Esophagus mucosa (tissue), 1 donor: ENCODE measurements at places on chromosomes 11 and 22.

- ATAC-seq = peak; percentile 52
Measured at GRCh38 chr11:73087730-73088129, 54.4 kb downstream of the FCHSD2 start.

DNA sequence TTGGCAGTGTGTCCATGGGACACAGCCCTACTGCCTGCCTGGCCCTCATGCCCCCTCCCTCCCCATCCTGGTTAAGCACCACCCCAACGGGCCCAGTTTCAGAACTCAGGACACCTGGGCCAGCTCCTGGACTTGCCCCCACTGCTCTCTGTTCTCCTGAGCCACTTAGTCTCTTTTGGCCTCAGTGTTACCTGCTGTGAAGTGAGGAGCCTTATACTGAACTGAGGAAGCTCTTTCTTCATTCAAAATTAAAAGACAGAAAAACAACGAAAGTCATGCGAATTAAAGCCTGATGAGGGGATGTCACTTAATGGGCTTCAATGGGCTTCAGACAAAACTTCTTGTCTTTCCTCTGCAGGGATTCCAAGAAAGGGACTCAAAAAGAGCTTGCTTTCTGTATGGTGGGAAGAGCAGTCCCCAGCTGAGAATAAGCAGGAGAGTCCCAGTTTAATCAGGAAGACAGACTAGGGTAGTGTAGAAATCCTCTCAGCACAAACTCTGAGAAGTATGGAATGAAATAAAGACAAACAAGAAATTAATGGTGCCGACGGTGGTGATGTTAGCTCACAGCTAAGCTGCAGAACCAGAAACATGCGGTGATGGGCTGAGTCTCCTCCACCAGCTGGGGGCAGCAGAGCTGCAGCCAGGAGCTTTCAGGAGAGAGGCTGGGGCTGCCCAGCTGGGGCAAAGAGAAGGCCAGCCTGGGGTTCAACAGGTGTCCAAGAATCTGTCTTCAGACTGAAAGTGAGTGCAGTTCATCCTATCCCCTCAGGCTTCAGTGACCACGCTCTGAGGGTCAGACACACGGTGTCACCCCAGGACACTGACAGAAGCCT, 101.0 kb downstream of the GGTLC2 start:
- peak; percentile 44 for ATAC-seq

DNA sequence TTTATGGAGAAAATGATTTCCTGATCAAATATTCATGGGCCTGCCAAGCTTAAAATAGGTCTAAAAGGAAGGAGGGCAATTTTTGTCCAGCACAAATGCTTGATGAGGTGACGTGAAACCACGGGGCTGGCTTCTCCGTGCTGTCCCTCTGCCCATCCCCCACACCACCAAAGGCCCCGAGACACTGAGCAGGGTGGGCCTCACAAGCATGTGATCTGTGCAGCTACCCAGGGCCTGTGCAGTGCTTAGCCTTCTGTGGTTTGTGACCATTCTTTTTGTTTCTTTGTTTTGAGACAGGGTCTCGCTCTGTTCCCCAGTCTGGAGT, 94.8 kb upstream of the RTL6 start:
- ATAC-seq = no peak

- no peak for ATAC-seq
Measured at GRCh38 chr11:68994161-68994893, 13.5 kb upstream of the MRGPRD start.

DNA sequence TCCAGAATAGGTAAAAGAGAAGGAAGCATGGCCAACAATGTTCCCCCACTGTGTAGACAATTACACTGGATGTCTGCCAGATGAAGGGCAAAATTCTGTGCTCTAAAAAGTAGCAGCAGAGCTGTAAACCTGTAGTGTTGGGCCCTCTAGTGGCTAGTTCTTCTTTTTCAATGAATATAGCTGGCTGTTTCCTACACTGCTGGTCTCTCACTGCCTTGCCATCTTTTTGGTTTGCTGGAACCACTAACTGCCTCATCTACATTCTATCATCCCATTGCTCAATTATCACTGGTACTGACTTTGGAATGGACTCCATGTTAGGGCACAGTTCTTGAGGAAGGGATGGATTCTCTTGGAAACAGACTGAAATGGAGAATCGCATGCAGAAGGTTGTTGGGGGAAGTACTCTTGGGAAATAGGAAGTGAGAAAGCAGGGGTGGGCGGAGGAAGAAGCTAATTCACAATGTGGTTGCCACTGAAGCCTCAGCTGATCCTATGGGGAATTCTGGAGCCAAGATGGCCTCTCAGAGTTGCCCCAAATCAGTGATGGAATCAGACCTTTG, 17.9 kb downstream of the KCNE3 start:
- ATAC-seq = peak; percentile 70

DNA sequence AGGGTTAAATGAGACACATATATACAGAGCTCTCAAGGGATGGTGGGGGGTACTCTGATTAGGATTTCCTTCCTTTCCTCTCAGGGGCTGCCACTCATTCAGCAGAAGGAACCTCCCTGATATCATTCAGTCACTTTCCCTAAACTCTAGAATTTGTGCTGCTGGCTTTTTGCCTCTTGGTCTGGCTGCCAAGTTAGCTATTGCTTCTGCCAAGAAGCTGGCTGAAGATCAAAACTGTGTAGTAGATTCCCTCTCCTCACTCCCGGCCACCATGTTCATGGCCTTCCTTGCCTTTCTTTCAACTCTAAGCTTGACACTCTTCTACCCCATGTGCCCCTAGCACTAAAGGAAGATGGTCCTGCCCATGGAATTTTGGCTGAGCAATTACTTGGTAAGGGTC, 18.7 kb downstream of the SLC6A5 start:
- no peak for ATAC-seq
